ENCODE measurements at places on chromosomes 12 and 14.

- no peak for DNase-seq
Measured at GRCh38 chr12:56631790-56632700, 1.9 kb upstream of the BAZ2A start.

GRCh38 chr12:113457185-113457584 lies 14.5 kb downstream of the LHX5 start:
- DNase-seq, result no peak

GRCh38 chr12:81294325-81295190 lies 216.7 kb downstream of the ACSS3 start:
- no peak for DNase-seq

- no peak for DNase-seq
Measured at GRCh38 chr12:29707846-29708245, 75.9 kb downstream of the TMTC1 start.

DNA sequence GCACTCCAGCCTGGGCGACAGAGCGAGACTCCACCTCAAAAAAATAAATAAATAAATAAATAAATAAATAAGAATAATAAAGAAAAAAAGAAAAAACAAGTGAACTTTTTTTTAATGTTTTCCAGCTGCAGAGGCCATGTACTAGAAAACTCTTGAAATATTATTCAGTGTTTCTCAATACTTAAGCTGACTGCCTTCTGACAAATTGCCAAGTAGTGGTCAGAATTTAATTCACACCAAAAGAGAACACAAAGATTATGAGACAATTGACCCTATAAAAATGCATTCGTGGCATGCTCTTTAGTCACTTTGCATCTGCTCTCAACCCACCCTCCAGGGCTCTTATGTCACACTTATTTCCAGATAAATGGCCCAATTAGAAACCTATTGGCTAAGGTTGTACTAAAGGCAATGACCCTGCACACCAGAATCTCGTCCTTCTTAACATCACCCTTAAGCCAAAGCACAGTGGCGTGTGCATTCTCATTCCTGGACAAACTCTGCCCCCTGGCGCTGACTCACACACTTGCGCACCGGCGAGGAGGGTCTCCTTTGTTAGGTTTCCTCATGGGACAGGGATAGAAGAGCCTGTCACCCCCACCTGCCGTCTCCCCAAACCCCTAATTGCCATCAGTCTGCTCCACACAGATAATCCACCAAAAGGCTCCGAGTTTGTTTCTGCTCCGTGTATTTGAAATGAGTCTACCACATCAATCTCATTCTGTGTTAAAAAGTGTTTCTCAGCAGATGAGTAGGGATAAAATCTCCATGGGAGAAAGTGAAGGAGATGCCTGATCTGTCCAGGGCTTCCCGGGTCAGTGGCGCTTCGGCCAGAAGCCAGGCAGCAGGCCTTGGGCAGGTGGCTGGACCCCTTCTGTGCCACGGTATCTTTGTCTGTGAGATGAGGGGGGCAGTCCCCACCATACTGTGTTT lies 73.1 kb upstream of the CEP83 start:
- DNase-seq, result peak; percentile 32

DNA sequence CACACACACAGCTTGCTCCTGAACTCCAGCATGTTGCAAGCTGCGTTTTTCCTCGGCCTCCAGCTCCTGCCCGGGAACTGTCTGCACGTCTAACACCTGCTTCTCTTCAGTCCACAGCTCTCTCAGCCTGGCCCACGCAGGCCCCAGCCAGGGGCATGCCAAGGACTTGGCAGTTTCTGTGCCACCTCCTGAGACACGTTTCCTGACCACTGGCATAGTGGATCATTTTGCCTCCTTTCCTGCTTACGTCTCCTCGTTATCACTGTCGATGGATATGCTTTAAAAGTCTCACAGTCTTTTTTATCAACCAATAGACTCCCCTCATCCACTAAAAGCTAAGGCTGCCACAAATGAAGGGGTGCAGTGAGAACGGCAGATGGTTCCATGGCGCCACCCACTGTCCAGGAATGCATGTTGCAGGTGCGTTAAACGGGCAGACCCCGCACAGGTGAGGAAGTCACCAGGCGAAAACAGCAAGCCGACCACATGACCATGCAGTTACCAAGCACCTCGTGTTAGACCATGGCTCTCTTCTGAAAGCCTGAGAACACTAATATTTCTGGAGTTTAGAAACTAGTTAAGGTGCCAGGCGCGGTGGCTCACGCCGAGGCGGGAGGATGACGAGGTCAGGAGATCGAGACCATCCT lies 14.7 kb upstream of the TEAD4 start:
- DNase-seq, result no peak

- no peak for DNase-seq
Measured at GRCh38 chr12:41983394-41983793, 161.3 kb downstream of the GXYLT1 start.

DNA sequence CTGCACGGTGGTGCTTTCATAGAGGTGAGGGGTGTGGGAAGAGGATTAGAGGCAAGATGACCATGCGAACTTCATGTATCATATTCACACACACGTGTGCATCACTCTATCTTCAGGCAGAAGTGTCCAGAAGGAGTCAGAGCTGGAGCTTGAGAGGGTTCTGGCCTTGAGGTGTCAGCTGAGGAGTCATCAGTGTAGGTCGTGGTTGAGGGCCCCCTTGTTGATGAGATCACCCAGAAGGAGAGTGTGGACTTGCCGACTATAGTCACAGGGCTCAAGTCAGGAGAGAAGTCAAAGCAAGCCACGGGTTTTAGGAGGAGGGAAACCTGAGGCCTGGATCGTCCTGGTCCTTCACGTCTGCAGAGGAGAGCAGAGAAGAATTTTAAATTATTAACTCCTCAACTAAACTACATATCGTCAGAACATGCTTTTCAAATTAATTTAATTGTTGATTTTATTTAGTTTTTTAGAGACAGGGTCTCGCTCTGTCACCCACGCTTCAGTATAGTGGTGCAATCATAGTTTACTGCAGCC lies 25.4 kb downstream of the EML1 start:
- DNase-seq, result no peak

- DNase-seq, result no peak
Measured at GRCh38 chr12:45978108-45978507, 12.3 kb downstream of the SCAF11 start.

GRCh38 chr12:52190860-52191729 lies 719 bp downstream of the KRT80 start:
- DNase-seq, result no peak

Measured in dermis microvascular lymphatic vessel endothelial cell (primary cell).